CD4-positive, alpha-beta T cell treated with Interleukin-21 for 1 hour (primary cell): ENCODE measurements at places on chromosomes 11 and 22.

GRCh38 chr11:116072601-116073410 lies 568.6 kb upstream of the CADM1 start:
- no peak for DNase-seq

- DNase-seq = no peak
Observed at GRCh38 chr11:20631519-20632168, 32.2 kb downstream of the SLC6A5 start.

GRCh38 chr22:31728857-31729256 lies 21.1 kb downstream of the PRR14L start:
- DNase-seq = no peak

GRCh38 chr11:117884994-117885393 lies 8.5 kb upstream of the FXYD6 start:
- no peak for DNase-seq

GRCh38 chr11:19988598-19988997 lies 171.7 kb downstream of the DBX1 start:
- DNase-seq = no peak

DNA sequence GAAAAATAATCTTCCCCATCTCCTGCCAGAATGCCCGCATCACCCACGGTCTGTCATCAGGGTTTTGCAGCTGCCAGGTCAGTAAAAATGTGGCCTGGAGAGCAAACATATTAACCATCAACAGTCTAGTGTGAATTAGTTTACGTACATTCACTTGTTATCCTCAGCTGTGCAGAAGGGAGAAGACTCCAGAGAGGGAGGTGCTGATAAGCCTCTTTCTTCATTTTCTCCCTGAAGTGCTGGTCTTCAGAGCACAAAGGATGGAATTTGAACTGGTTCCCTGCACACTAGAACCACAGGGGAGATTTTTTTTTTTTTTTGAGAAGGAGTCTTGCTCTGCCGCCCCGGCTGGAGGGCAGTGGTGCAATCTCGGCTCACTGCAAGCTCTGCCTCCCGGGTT lies 8.2 kb downstream of the FGF19 start:
- DNase-seq = no peak

GRCh38 chr22:42021571-42021970 lies 23.0 kb downstream of the WBP2NL start:
- DNase-seq = no peak

DNA sequence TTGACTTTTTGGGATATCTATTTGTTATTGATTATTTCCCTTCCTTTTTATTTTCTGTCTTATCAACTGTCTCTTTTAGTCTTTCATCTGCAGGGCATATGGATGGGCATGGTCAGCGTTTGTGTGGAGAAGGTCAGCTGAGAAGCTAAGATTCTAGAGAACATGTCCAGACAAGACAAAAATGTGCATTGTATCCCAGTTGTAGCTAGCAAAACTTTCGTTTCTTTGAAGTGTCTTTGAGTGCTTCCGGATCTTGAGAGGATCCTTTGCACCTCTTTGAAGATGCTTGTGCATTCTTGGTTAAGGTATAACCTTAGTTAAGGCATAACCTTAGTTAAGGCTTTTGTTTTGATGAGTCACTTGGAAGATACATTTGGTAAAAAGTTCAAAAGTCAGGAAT lies 329.9 kb upstream of the LRRC4C start:
- no peak for DNase-seq

GRCh38 chr22:20111045-20111688 lies 4.7 kb upstream of the RANBP1 start:
- peak; percentile 40 for DNase-seq

- no peak for DNase-seq
Observed at GRCh38 chr11:122271137-122271536, 155.1 kb upstream of the BLID start.

- DNase-seq = no peak
Observed at GRCh38 chr22:42408810-42409529, 23.2 kb downstream of the NFAM1 start.

DNA sequence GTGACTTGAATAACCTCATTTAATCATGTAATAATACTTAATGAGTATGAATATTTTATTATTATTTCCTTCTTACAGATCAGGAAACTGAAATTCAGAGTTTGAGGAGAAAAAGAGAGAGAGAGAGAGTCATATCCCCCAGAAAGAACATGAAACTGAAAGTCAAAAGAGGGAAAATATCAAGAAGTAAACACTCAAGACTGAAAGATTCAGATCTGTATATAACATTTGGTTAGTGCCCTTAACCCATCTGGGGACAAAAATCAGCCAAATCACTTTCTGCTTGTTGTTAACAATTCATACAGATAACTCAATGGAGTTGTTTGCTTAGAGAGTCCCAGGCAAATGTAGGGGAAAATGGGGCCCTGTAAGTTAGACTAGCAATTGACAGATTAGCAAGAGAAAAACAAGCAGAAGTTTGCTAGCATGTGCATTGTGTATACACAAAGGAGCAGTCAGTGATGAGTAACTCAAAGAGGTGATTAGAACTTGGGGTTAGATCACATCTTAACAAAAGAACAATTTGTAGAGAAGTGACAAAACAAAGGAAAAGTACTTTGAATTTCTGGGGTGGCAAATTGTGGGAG lies 25.9 kb upstream of the MMP13 start:
- no peak for DNase-seq

DNA sequence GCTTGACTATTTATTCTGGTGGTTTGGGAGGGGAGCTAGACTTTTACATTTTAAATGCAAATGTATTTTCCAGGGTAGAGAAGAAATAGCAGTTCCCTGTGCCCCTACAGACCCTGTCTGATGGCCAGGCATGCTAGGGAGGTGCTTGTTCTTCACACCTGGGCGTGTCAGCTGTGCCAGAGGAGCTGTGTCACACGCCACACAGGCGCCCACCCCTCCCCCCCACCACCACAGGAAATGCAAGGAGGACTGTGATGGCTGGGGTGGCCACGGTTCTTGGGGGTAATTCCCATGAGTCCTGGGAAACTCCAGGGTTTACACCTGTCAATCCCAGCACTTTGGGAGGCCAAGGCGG lies 82.2 kb downstream of the FLI1 start:
- DNase-seq = peak; percentile 56

- DNase-seq = no peak
Observed at GRCh38 chr11:69215216-69215615, 59.5 kb downstream of the SMIM38 start.

DNA sequence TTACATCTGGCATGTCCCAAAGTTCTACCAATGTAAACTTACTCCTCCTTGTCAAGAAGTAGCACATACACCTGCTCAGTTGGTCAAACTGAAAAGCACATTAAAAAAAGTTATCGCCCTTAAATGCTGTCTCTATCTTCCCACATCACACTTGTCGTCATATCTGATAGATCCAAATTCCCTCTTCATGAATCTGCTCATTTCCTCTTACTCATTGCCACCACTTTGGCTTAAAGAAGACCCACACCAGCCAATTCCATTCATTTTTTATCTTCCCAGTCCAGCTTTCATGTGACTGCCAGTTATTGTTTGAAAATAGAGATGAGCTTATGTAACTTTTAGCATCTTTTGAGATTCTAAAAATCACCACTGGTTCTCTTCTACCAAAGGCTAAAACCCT lies 305.9 kb upstream of the MTNR1B start:
- no peak for DNase-seq

GRCh38 chr11:35464308-35464707 lies 45.0 kb upstream of the SLC1A2 start:
- DNase-seq = no peak

DNA sequence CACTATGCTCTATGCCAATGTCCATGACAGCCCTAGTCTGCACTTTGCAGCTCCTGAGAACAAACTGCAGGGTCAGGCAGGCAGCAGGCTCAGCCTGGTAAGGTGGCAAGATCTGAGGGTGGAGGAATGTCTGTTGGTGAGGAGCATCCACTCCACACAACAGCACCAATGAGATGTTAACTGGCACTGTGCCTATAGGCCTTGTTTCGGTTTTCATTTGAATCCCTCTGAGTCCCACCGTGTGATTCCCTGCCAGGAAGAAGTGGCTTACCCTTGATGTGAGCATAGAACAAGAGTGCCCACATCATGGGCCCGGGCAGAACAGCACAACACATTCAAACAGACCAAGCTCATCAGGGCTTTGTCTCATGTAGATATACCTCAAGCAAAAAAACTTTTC lies 44.1 kb upstream of the CHRM4 start:
- no peak for DNase-seq

DNA sequence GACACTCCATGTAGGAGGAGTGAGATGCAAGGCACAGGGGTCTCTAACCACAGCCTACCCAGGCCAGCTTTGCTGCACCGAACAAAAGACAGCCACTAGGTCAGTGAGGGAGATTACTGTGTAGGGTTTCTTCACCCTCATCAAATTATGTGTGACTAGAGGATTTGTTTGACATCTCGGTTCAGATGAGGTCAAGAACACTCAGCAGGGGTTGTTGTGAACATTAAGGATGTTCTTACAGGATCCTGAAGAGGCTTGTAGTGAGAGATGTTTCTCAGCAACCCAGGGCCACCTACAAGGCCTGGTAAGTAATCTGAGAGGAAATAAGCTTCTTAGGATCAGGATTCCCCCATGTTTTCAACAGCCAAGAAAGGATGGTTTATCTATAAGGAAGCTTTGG lies 202.1 kb downstream of the NXPE2 start:
- DNase-seq = no peak

GRCh38 chr22:44336962-44337677 lies 24.4 kb upstream of the SHISAL1 start:
- no peak for DNase-seq

- DNase-seq = peak; percentile 49
Observed at GRCh38 chr11:14148653-14149273, 186.2 kb downstream of the SPON1 start.

- DNase-seq = no peak
Observed at GRCh38 chr22:32967386-32968101, 90.6 kb downstream of the SYN3 start.

- DNase-seq = no peak
Observed at GRCh38 chr11:128908391-128909246, 17.5 kb downstream of the KCNJ5 start.

DNA sequence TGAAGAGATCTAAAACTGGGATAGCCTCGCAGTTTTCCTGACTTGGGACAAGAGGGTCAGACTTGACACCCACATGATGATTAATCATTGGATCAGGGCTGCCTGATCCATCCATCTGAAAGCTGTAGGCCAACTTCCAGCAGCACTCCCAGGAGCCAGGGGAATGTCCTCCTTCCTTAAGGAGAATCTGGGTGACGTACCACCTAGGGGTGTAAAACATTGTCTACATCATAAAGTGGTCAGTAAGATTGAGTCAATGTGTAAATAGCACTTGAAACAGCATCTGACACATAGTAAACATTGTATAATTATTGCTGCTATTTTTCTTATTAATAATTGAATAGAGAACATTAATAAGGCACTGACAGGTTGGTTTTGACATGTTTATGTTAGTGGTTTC lies 392.8 kb downstream of the JRKL start:
- no peak for DNase-seq

DNA sequence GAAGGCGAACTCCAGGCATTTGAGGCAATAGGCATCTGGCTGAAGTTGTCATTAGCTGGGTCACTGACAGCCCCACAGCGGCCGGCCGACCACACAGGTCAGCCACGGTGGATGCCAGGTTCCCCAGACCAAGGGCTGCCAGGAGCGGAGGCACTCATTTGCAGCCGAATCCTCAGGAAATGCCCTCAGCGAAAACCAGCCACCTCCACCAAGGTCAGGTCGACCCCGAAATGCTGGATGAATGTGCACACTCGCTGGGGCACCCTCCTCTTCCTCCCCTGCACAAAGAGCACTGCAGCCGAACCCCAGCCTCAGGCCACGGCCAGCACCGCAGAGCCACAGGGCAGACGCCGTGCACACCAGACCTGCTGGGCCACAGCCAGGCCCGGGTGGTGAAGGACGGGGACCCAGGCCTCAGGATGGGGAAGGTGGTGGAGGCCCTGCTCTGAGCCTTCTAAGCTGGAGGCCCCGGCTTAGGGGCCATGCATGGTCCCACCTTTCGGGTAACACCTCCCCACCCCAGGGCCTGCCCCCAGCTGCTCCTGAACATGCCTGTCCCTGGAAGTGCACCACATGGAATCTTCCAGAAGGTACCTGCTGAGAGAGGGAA lies 206.0 kb downstream of the BRD1 start:
- no peak for DNase-seq

DNA sequence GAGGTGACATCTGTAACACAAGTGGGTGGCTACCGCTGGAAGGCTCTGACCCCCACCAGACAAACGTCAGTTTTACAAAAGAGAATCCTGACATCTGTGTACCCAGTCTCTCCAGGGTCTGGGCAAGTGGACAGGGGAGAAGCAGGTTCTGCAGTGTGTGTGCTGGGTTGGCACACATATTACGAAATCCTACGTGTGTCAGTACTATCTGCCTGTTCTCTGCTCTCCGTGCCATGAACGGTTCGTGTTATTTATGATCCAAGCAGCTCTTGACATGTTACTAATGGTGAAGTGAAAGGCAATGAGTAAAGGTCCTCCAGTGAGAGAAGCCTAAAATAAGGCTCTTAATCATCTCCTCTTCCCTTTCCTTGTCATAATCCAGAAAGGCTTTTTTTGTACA lies 201.5 kb upstream of the MTMR2 start:
- no peak for DNase-seq

DNA sequence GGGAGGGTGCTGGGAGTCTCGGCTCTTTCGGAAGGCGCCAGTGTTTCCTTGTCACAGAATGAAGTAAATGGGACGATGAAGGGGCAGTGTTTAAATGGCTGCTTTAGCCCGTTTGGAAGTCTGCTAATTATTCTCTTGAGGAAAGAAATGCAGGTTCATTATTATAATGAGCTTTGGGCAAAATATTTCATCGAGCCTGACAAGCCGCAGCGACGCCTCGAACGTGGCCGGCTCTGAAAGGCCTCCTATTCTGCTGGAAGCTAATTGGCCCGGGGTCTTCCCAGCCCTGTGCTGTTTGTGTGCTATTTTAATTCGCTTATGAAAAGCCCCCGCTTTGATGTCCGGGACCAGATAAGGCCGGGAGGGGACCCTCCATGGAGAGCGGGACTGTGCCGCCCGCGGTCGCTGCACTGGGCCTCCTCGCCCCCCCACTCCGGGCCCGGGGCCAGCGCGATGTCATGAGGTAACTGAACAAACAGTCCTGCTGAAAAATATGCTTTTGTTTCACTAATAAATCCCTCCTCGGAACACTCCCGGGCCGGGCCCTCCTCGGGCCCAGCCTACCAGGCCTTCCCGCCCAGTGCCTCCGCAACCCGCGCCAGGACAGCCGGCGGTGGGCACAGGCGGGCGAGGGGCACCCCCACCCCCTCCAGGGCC lies 78.4 kb downstream of the CDKN1C start:
- no peak for DNase-seq
